ENCODE measurements at places on chromosomes 12 and 14.

GRCh38 chr14:88541324-88541723 is 13.5 kb downstream of the PTPN21 start:
- no peak for DNase-seq

DNA sequence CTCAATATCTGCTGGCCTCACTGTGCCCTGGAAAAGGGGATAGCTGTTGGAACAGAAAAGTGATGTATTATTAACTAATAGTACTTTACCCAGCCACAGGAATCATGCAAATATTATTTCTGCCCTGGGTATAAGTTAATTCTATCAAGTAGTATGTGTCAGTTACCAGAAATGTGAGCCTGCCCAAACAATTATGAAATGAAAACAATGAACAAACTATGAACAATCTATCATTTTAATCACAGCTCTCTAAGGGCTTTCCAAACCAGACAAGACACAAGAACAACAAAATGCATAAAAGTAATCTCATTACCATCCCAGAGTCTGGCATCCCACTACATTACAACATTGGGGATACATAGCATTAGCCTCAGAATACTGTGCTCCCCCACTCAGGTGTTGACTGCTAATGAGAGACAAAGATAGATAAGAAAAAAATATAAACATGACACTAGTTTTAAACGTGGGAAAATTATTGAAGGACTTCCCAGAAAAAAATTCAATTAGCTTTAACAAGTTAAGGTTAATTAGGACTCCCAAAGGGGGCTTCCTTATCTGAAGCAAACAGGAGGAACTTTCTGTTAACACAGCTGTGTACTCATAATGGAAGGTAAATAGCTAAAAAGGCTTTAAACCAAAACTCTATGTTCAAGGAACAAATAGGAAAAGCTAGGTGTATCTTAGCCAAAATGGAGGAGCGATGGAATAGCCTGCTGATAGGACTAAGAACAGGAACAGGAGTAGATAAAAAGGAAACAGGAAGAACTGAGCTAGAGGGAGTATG is 3.3 kb downstream of the DCAF5 start:
- no peak for DNase-seq

GRCh38 chr14:68439676-68440075 is 353.2 kb downstream of the ZFP36L1 start:
- no peak for DNase-seq

DNA sequence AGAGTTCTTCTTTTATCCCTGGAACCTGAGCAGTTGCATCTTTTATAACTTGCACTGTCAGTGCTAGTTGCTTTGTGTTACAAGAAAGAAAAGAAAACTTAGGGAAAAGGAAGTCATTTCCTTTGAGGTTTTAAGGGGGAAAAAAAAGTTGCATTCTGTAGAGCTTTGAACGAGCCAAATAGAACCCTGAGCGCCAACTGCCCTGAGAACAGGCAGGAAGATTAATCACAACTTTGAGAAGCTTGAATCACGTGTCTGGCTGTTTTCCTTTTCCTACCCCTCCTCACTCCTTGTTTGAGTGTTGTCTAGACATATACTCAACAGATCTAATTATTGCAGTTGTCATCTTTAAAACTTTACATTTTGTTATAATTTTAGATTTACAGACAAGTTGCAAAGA is 12.5 kb downstream of the PCNX1 start:
- DNase-seq = no peak

GRCh38 chr12:12774791-12775190 is 10.7 kb upstream of the APOLD1 start:
- no peak for DNase-seq

DNA sequence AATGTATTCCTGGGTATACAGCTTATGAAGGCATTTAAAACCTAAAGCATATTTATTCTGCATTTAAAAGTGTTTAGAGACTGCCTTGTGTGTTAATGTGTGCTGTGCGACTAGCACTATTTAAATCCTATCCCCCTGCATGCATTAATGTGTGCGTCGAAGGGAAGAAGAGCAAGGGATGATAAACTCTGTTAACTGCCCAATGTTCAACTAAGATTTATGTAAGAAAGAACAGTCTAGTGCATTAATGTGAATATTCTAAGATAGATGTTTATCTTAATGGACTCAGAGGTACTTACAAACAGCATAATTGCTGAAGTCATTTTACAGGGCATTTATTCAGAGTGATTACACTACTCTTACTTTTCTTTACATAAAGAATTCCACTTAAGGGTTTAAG is 424.8 kb downstream of the DIO2 start:
- DNase-seq = no peak

- no peak for DNase-seq
Measured at GRCh38 chr14:96205059-96205977, 679 bp downstream of the BDKRB2 start.

- no peak for DNase-seq
Measured at GRCh38 chr14:71729596-71729995, 202.6 kb upstream of the RGS6 start.

GRCh38 chr12:26514364-26514763 is 318.6 kb downstream of the ITPR2 start:
- DNase-seq = no peak

- DNase-seq = no peak
Measured at GRCh38 chr12:68440068-68440581, 108.0 kb upstream of the MDM1 start.

DNA sequence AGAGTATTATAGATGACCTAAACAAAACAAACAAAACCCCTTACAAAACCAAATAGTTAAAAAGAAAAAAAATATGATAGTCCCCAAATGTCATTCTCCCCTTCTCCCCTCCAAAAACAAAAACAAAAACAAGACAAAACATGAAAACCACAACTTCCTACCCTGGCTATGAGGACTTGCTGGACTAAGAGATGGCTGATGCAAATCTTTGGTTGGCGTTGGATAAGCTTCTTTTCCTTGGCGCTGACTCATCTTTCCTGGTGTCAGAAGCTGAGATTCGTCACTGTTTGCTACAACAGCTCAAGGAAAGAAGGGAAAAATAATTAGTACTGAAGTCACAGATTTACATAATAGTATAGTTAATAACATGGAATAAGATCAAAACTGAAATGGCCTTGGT is 102.5 kb upstream of the BBS10 start:
- no peak for DNase-seq

GRCh38 chr12:59031313-59031712 is 111.0 kb upstream of the LRIG3 start:
- DNase-seq = no peak

DNA sequence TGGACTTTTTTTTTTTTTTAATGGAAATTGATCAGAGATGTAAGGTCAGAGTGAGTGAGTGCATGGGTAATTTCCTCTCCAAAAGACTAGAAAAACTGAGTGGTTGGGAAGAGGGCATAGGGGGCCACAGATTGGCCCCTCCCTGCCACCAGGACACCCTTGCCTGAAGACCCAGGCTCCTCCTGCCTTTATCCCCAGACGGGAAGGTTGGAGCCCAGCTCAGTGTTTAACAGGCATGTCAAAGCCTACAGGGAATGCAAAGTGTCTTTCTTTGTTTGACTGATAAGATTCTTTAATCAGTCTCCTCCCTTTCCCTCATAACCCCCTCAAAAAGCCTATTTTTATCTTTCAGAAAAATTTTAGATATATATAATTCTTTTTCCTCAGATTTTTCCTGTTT is 50.3 kb downstream of the IRAK3 start:
- no peak for DNase-seq

- DNase-seq = no peak
Measured at GRCh38 chr12:53201639-53202038, 5.4 kb downstream of the ITGB7 start.

DNA sequence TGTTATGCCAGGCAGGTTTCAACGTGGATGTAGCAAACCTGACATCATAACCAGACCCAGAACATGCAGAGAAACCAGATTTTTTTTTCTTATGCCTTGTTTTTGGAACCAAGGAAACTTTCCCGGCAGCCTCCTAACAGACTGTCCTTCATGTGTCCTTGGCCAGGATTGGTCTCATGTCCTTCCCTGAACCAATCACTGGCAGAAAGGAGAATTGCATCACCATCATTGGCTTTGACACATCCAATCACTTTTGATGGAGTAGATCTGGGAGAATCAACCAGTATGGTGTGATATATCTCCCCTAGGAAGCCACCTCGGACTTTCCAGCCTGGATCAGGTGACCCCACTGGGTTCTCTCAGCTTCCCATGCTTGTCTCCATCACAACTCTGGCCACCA is 25.6 kb upstream of the WSCD2 start:
- no peak for DNase-seq

DNA sequence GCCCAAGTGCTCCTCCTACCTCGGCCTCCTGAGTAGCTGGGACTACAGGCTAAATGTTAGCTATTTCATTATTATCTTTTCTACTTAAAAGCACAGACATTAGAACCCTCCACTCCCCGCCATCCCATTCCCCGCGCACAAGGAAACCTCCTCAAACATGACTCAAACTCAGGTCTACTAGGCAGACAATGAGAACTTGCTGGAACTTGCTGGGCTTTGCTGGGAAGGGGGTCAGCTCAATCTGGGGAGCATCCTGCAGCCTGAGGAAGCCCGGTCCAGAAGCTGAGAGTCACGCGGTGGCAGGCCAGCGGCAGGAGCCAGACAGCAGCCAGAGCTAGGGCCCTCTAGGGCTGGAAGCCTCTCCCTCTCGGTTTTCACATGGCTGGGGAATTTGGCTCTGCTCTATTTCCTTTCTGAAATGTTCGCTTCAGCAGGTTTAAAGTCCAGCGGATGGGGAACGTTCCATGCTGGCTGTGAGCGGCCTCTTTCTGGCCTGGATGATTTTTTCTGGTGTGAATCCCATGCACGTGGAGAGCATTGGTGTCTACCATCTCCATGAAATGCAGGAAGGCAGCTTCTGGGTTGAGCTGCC is 68.5 kb downstream of the SLC6A12 start:
- DNase-seq = no peak

Data from NCI-H2171 (cell line).